ENCODE measurements at places on chromosomes 1 and 21.

- no peak for DNase-seq
These were observed 186.0 kb upstream of the PTGFR start for GRCh38 chr1:78304761-78305160.

- peak; percentile 59 for DNase-seq
These were observed 44.4 kb upstream of the RABGAP1L start for GRCh38 chr1:174114788-174115448.

GRCh38 chr1:154170547-154171222 is 15.8 kb upstream of the NUP210L start:
- DNase-seq: no peak

DNA sequence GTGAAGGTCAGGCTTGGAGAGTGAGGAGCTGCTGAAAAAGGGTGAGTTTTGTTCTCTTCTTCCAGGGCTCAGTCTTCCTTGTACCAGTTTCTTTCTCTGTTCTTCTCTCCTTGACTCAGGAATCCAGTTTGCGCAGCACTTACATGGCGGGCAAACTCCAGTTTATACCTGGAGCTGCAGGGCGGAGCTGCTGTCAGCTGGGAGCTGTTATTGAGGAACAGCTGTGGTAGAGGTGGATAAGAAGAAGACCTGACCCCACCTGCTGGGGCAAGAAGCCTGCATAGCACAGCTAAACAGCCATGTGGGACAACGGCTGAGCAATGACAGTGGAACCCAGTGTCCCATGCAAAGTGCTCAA is 46.2 kb downstream of the GALNT2 start:
- DNase-seq: no peak

GRCh38 chr21:29365661-29366265 is 67.0 kb downstream of the BACH1 start:
- no peak for DNase-seq
